ENCODE measurements at places on chromosomes 4 and X. TPM values are rescaled to one million over a fixed set of nuclear protein-coding genes. Genes with fewer than 3 reads are reported as not detected.

GRCh38 chr4:1550122-1551070 lies 133.7 kb downstream of the FAM53A start:
- DNase-seq, result no peak
- no peak overlapping the region for H3K27ac ChIP-seq
- no peaks in the 10 kb centered on the region for H3K36me3 ChIP-seq
- H3K27me3 ChIP-seq, result no peaks in the 10 kb centered on the region
- H3K4me3 ChIP-seq, result no peak overlapping the region

The MID1 gene
- not detected for total RNA-seq

DNA sequence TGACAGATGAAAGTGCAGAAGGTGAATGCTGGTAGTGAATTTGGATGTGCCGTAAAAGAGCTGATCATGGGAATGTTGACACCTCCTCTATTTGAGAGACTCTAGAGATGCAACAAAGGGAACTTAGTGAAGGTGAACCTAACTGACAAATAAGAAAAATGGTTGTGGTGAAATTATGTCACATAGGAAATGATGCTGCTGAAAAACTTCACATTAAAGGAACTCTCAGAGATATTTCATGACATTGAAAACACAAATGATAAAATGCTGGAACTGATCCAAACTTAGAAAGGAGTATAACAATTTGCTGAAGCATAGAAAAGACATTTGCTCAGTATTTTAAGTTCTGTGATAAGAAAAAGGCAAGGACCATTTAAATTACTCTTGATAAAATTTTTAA lies 31.9 kb downstream of the MGAT4D start:
- H3K27me3 ChIP-seq, result peaks cover 5% of the 10 kb centered on the region
- DNase-seq, result no peak
- no peak overlapping the region for H3K27ac ChIP-seq
- no peak overlapping the region for H3K4me3 ChIP-seq
- no peaks in the 10 kb centered on the region for H3K36me3 ChIP-seq

GRCh38 chr4:1939664-1940509 lies 68.7 kb downstream of the NSD2 start:
- peaks cover 57% of the 10 kb centered on the region for H3K36me3 ChIP-seq
- H3K4me3 ChIP-seq, result no peak overlapping the region
- H3K27ac ChIP-seq, result no peak overlapping the region

DNA sequence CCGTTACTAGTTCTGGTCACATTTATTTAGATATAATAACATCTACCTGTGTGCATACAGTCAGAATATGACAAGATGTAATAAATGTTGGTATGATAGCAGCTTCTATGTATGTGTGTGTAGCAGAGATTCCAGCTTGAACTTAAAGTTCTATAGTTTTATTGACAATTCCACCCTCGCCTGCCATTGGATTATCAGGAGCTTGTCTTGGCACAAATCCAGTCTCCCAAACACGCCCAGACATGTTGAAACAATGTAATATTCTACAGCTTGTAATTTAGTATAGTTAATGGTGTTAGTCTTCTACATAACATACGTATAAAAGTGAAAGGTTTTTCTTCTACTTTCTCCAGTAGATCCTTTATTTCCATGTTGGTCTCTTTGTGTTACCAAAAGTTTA lies 44.4 kb downstream of the BBS12 start:
- no peaks in the 10 kb centered on the region for H3K4me1 ChIP-seq
- no peak for DNase-seq
- peaks cover 10% of the 10 kb centered on the region for H3K27me3 ChIP-seq

DNA sequence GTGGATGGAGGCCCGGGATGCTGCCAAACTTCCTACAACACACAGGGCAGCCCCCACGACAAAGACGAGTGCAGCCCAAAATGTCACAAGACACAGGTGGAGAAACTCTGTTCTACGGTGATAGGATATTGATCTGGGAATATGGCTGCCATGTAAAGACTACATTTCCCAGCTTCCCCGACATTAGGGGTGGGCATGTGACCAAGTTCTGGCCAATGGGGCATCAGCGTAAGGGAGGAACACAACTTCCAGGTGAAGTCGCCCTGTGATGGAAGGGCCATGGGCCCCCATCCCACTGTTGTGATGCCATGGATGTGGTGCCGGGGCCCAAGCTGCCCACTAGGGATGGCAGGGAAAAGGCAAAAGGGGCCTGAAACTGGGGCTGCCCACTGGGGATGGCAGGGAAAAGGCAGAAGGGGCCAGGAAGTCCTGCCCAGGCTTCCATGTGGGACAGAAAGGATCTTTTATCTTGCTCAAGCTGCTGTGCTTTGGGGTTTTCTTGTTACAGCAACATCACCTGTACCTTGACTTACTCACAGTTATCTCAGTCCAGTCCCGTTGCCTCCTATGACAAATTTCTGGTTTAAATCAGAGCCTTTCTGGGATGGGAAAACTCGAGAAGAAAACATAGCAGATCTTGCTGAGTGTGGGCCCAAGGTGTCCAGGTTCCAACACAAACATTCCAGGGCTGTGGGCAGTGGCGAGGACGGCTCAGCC lies 9.7 kb upstream of the ADRA2C start:
- no peak overlapping the region for H3K27ac ChIP-seq
- no peaks in the 10 kb centered on the region for H3K36me3 ChIP-seq
- DNase-seq, result no peak
- no peak overlapping the region for H3K4me3 ChIP-seq
- no peaks in the 10 kb centered on the region for H3K4me1 ChIP-seq

GRCh38 chr4:152676052-152676854 lies 3.5 kb downstream of the TMEM154 start:
- DNase-seq, result no peak
- peaks cover 47% of the 10 kb centered on the region for H3K4me1 ChIP-seq
- peak overlapping the region; percentile 59 for H3K4me3 ChIP-seq
- no peaks in the 10 kb centered on the region for H3K27me3 ChIP-seq

The CT55 gene
- total RNA-seq, result not detected

The SLC39A8 gene
- 18.6 TPM for total RNA-seq

- H3K27ac ChIP-seq, result no peak overlapping the region
- peaks cover 2% of the 10 kb centered on the region for H3K36me3 ChIP-seq
- no peak overlapping the region for H3K4me3 ChIP-seq
- no peak for DNase-seq
Measured at GRCh38 chr4:173273941-173274340, 60.2 kb downstream of the HMGB2 start.

- H3K4me3 ChIP-seq, result no peak overlapping the region
- H3K36me3 ChIP-seq, result no peaks in the 10 kb centered on the region
- no peak for DNase-seq
- H3K27ac ChIP-seq, result no peak overlapping the region
Measured at GRCh38 chrX:107700790-107701189, 72.5 kb downstream of the PRPS1 start.

GRCh38 chr4:178752954-178753525 lies 1310.8 kb upstream of the AGA start:
- no peak overlapping the region for H3K27ac ChIP-seq
- H3K27me3 ChIP-seq, result no peaks in the 10 kb centered on the region
- H3K4me1 ChIP-seq, result no peaks in the 10 kb centered on the region

DNA sequence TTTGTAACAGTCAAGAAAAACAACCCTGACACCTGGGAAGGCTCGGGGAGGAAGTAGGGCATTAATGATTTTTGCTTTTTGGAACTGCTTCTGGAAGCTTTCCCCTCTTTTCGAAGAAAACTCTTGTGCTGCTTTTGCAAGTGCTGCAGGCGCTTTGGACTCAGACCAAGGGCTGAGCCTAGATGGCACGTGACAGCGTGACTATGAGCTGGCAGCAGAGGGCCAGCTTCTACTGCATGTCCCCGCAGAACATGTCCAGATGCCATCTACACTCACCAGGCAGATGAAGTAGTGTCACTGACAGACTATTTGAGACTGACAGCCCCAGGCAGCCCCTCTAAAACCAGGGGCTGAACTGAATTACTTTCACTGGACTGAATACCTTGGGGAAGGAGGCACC lies 6.2 kb downstream of the NR0B1 start:
- H3K4me3 ChIP-seq, result no peak overlapping the region
- H3K27ac ChIP-seq, result no peak overlapping the region
- no peaks in the 10 kb centered on the region for H3K4me1 ChIP-seq
- H3K27me3 ChIP-seq, result no peaks in the 10 kb centered on the region
- DNase-seq, result no peak
- H3K36me3 ChIP-seq, result no peaks in the 10 kb centered on the region

DNA sequence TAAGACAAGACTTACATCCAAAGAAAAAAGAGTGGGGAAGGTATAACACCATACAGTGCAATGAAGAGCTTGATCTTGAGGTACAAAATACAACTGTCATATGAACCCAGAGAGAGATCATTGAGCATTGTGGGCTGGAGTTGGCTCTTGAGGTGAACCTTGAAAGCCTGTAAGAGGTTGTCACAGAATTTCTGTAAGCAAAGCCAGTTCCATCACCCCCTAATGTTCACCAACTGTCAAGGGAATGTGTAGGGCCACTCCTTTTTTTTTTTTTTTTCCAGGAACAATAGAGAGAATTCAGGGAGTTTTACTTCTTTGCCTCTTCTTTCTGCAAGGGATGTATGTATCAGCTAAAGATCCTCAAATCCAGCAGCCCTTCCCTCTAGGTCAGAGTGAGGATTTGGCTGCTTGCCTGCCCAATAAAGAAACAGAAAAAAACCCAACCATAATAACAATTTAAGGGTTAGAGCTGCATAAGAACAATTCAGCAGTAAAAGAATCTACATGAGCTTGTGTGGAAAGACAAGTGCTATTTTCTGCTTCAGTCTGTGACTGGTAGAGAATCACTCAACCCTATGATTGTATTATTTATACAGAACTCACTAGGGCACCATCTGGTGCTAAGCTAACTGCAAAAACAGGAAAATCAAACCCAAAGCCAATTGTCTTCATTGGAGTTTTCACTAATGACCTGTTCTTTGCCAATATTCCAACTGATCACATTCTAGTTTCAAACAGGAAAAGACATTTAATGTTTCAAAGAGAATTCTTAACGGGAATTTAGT lies 217.5 kb upstream of the TEX13C start:
- no peak overlapping the region for H3K27ac ChIP-seq
- no peaks in the 10 kb centered on the region for H3K36me3 ChIP-seq
- no peak for DNase-seq

DNA sequence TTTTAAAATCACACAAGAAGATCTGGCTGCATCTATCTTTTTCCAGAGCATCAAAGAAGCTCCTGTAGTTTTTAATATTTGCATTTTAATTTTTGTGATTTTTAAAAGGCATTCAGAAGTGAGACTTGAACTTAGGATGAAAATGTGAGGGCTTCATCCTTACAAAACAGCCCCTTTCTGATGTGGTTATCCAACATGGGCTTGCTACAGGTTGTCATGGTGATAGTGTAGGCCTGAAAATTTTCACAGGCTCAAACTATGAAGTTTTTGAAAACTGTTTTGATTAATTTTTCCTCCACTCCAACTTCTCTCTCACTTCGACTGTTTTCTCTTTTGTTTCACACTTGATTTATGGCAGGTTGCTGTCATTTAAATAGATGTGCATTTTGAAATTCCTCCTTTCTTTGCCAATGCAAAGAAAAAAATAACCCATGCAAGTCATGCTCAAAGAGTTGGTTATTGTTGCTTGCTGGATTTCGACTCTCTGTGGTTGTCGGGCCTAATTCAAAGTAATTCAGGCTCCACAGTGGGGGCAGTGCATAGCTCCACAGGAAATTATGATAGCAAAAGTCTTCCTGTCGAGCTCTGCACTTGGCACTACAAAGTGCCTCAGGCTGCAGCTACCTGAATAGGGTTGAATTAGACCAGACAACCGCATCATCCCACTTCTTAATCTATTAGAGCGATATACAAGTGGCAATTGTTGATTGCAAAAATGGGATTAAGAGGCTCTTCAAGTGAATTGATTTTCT lies 201.0 kb upstream of the GPR101 start:
- no peak for DNase-seq
- no peaks in the 10 kb centered on the region for H3K36me3 ChIP-seq
- no peak overlapping the region for H3K27ac ChIP-seq
- no peaks in the 10 kb centered on the region for H3K4me1 ChIP-seq
- H3K27me3 ChIP-seq, result peaks cover 2% of the 10 kb centered on the region
